Epithelial cell of prostate (primary cell): ENCODE measurements at places on chromosomes 1 and 21.

- no peak for DNase-seq
Observed at GRCh38 chr21:39121600-39122355, 61.5 kb downstream of the PSMG1 start.

GRCh38 chr1:24928689-24929397 lies 1.2 kb downstream of the RUNX3 start:
- DNase-seq: no peak

DNA sequence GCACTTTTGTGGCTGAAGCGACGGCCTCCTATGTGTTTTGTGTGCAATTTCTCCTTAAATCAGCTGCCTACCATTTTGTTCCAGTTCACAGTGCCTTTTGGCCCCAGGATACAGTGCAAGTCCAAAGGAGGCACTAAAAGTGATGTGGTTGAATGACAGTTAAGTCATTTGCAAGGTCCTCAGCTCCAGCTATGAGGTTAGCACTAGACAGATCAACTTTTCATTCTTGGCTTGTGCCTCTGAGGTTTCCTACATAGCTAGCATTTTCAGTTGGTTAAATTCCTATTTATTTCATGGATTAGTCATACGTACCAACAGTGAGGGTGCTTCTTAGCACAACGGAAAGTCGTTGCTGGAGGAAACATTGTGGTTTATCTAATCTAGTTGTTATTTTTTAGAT lies 59.3 kb upstream of the NTPCR start:
- DNase-seq: no peak

GRCh38 chr1:7174561-7174960 lies 389.3 kb downstream of the CAMTA1 start:
- DNase-seq: no peak

- no peak for DNase-seq
Observed at GRCh38 chr1:199574950-199575349, 452.6 kb upstream of the NR5A2 start.

- DNase-seq: no peak
Observed at GRCh38 chr1:40141878-40142535, 19.2 kb upstream of the RLF start.

DNA sequence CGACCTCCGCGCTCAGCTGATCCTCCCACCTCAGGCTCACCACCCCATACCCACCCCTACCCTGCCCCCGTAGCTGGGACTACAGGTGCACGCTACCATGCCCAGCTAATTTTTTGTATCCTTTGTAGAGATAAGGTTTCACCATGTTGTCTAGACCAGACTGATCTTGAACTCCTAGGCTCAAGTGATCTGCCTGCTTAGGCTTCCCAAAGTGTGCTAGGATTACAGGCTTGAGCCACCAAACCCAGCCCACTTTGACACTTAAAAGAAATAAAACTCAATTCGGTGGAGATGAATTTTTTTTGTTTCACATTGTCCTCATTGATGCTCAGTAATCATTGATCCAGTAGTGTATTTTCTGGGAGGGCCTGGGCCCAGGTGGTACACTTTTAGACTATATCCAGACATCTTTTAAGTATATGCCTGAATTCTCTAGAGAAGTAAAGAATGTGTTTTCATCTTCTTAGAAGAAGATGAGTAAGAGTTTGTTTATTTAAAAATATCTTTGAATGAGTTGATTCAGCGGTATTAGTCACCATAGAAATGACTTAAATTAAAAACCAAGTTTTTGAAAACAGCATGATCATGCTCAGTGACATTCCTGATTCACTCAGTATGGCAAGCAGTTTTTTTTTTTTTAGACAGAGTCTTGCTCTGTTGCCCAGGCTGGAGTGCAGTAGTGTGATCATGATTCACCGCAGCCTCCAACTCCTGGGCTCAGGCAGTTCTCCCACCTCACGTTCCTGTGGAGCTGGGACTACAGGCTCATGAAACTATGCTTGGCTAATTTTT lies 57.8 kb downstream of the EPB41 start:
- peak; percentile 46 for DNase-seq

DNA sequence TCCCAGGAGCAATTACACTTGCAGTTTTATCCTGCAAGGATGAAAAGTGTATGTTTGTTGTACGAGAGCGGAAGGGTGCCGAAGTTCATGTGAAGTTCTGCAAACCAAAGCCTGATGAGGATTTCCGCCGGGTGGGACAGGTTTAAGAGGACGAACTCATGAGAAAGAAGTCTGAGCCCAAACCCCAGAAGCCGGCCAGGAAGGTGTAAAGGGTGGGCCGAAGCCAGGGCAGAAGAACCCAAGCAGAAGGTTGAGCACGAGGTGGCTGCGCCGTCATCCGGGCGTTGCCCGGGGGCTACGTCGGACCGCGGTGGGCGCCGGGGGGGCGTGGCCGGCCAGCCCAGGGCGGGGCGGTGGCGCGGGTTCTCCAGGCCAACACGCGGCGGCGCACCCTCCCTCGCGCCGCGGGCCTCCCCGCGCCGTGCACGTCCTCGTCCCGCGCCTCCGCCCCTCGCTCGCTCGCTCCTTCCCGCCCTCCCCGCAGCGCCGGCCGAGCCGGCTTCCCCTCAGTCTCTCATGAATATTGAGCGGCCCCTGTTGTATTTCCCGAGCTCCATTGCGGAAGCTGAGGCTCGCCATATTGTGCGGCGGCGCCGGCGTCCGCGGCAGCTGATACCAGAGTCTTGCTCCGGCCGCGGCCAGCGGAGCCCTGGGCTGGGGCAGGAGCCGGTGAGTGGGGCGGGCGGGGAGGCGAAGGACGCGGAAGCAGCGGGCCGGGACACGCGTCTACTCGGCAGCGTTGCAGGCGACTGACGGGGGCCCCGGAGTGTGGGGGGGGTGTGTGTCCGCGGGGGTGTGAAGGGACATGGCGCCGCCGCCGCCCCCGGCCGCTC lies at the start of gene RNF2:
Gene RNF2 (plus strand): TSS at position 578 of the 833 bp plus-strand sequence. CDS start 41,996 bp downstream, outside the sequence.
- DNase-seq: no peak

DNA sequence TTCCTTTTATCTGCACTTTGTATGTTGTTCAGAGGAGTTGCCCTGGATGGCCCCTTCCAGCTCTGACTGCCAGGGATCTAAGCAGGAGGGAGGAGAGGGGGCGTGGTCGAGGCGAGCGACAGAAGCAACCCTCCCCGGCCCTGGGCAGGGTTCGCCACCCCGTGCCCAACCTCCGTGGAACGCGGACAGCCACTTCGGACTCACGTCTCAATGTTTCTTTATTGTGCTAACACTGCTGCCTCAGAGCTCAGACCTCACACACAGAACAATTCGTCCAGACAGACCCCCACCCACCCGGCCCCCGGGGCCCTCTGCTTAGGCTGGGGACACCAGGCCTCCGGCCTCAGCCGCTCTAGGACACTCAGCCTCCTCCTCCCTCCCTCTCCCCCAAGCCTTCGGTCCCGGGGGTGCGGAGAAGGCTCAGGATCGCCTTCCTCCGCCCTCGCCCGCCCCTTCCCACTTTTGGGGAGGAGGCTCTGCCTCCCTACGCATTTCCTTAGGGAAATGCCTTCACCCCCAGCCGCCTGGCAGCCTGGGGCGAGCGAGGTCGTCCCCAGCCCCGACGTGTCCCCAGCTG lies 8.3 kb downstream of the VSIG8 start:
- no peak for DNase-seq

DNA sequence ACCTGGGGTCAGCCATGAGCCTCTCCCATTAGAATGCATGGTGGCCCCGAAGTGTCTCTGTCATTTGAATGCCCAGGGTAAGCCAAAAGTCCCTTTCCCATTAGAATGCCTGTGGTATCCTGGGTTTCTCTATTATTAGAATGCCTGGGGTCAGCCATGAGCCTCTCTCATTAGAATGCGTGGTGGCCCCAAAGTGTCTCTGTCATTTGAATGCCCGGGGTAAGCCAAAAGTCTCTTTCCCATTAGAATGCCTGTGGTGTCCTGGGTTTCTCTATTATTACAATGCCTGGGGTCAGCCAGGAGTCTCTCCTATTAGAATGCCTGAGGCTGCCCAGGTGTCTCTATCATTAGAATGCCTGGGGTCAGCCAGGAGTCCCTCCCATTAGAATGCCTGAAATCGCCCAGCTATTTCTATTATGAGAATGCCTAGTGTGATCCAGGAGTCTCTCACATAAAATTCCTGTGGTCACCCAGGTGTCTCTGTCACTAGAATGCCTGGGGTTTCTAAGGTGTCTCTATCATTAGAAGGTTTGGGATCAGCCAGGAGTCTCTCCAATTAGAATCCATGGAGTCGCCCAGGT lies 65.5 kb downstream of the RNF187 start:
- no peak for DNase-seq

DNA sequence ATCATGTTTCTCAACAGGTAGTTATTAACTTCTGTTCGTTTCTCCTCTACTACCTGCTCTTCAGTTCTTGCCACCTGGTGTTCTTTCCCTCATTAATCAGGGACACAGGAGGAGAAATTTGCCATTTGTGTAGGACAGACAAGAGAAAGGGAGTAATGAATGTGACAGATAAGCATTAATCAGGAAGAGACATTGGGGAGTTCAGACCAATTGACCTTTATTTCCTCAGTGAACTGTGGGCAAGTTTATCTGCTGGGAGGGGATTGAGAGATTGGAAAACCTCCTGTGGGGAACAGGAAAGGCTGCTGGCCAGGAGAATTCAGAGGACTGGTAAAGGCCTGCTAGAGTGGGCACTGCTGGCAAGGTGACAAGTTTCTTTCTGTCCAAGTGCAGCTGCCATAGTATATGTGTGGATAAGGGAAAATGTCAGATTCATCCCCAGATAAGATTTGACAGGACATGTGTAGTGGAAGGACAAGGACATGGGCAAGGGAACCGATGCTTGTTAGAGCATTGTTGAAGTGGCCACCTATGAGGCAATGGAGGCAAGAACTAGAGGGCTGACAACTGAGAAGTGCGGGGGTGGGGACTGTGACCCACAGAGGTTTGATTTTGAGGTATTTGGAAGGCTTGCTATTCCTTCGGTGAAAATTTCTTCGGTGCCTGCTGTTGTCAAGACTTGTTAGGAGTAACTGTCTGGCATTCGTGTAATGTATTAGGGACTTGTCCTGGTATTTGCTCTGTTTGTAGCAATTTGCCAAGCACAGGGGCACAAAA lies 12.6 kb downstream of the SZT2 start:
- no peak for DNase-seq

DNA sequence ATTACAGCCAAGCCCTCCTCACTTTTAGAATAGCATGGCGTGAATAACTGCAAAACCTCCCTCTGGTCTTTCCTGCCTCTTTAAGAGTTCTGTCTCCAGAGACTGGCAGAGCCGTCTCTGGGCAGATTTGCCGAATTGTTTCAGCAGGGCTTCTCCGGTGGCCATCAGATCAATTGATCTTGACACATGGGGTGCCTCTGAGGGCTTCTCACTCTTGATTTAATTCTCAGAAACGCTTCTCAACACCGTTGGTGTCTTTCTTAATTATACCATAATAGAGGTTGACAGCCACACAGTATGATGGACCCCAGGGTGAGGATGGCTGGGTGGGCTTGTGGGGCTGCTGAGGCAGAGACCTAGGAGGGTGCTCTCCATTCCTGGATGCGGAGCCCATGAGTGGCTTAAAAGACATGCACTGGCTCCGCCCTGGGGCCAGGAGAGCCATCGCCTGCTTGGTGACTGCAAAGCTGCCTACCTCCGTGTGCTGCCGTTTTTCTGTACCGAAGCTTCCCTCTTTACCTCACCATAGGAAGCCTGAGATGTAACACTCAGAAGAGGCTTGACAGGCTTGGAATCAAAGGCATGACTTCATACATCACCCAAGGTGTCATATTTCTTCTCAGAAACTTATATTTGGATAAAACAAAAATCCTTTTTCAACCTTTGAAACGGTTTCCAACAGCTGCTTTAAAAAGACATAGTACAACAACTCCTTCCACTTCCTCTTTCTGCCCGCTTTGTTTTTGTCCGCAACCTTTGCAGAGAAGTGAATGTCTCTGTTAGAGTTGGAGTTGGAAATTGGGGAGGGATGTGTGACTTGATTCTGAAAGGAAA lies 82.9 kb downstream of the GALNT2 start:
- DNase-seq: no peak

DNA sequence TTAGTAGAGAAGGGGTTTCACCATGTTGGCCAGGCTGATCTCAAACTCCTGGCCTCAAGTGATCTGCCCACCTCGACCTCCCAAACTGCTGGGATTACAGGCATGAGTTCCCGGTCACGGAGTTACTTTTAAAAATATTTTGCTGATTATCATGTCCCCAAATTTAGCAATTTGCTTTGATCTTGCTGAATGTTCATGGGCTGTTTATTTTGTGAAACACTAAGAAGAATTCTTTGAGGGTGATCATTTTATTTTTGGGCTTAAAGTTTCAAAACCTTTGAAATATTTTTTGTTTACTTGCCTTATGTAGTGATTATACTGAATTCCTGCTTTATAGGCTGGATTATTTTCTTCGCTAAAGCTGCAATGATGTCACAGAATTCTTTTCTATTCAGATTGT lies 11.4 kb upstream of the LAMC1 start:
- no peak for DNase-seq

- no peak for DNase-seq
Observed at GRCh38 chr1:179217943-179218507, 11.5 kb downstream of the ABL2 start.

DNA sequence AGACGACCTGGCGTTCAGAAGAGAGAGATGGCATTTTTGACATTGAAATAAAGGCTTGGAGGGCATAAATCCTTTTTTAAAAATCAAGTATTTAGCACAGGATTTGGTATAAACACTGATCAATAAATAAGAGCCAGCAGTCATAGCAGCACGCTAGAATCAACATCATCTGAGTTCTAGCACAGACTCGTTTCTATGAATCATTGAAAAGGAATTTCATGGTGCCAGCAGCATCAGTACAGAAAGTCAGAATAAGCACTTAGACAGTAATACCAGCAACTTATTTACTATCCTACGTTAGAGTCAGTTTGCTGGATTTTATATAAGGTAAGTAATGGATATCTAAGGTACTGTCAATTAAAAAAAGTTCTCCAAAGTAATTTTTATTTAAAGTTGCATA lies 119.3 kb downstream of the HLCS start:
- peak; percentile 29 for DNase-seq

DNA sequence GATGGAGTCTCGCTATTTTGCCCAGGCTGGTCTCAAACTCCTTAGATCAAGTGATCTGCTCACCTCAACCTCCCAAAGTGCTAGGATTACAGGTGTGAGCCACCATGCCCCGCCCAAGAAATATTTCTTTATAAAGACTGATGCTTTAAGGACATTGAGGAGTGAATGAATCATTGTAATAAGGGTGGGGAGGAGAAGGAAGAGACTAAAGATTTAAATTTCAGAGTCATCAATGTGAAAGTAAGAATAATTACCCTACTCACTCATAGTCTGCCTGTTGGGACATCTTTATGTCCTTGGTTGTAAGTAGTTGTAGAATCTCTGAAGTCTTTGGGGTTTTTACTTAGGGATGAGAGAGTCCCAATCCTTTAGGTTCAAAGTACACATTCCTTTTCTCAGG lies 7.3 kb downstream of the KDM1A start:
- no peak for DNase-seq
